ENCODE measurements at places on chromosomes 5 and 9. TPM values are rescaled to one million over a fixed set of nuclear protein-coding genes. Genes with fewer than 3 reads are reported as not detected.

- no peaks in the 10 kb centered on the region for H3K27me3 ChIP-seq
- H3K36me3 ChIP-seq = no peaks in the 10 kb centered on the region
- no peak overlapping the region for H3K27ac ChIP-seq
- no peaks in the 10 kb centered on the region for H3K4me1 ChIP-seq
- no peak overlapping the region for H3K4me3 ChIP-seq
Measured at GRCh38 chr5:168415971-168416370, 70.3 kb upstream of the RARS1 start.

DNA sequence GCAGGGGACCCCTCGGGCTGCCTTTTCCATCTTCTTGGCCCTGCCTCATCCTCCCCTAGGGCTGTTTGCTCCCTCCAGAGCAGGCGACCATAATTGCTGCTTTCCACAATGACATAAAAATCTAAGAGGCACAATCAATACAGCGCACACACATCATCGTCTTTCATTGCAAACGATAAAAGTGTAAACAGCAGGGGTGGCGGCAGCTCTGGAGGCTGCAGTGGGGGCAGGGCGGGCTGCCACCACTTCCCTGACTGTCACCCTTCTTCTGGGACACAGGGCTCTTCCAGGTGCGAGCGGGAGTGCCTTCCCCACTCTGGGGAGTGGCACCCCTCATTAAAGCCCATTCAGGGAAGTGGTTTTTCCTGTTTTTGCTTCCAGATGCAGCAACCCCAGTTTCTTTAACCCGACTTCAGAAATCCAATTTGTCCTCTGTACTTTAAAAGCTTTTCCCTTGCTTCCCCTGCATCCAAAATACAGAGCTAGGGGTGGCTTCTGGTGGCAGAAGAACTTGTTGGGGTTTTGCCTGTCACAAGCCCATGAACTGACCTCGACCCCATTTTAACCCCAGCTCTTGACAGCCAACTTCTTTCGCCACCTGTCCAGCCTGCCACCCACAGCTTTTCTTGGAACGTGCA, 45.7 kb downstream of the TSPAN17 start:
- no peak for DNase-seq
- no peak overlapping the region for H3K27ac ChIP-seq
- peaks cover 20% of the 10 kb centered on the region for H3K4me1 ChIP-seq
- H3K36me3 ChIP-seq = no peaks in the 10 kb centered on the region
- H3K27me3 ChIP-seq = peaks cover 95% of the 10 kb centered on the region

GRCh38 chr5:151517122-151517920, 69.9 kb downstream of the SLC36A1 start:
- H3K27ac ChIP-seq = no peak overlapping the region
- no peak for DNase-seq
- peaks cover 4% of the 10 kb centered on the region for H3K4me1 ChIP-seq
- no peaks in the 10 kb centered on the region for H3K36me3 ChIP-seq
- H3K27me3 ChIP-seq = no peaks in the 10 kb centered on the region

GRCh38 chr5:109693535-109694400, 4.0 kb downstream of the MAN2A1 start:
- H3K27ac ChIP-seq = no peak overlapping the region
- H3K27me3 ChIP-seq = no peaks in the 10 kb centered on the region
- H3K4me3 ChIP-seq = peak overlapping the region; percentile 89

GRCh38 chr9:78997296-78997695, 574.5 kb upstream of the TLE4 start:
- H3K4me1 ChIP-seq = no peaks in the 10 kb centered on the region
- no peak overlapping the region for H3K27ac ChIP-seq
- H3K36me3 ChIP-seq = no peaks in the 10 kb centered on the region
- H3K4me3 ChIP-seq = no peak overlapping the region
- no peak for DNase-seq
- no peaks in the 10 kb centered on the region for H3K27me3 ChIP-seq

DNA sequence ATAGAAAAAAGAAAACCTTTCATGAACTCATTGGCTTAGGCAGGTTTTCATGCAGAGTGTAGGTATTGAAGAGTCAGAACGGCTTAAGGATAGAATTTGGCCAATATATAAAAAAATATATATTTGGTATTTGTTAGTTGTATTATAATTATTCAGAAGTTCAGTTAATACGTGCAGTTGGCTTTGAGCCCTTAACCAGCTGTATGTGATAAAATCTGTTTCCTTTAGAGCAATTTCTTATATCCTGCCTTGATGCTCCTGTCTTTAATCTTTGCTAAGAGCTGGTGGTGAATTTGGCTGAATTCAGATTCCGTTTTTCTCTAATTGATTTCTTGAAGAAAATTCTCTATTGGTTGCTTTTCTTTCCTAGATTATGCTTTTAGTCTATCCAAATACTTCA, 3.7 kb downstream of the ANXA1 start:
- H3K27ac ChIP-seq = peak overlapping the region; percentile 84
- no peaks in the 10 kb centered on the region for H3K36me3 ChIP-seq
- no peaks in the 10 kb centered on the region for H3K27me3 ChIP-seq
- peaks cover 81% of the 10 kb centered on the region for H3K4me1 ChIP-seq

DNA sequence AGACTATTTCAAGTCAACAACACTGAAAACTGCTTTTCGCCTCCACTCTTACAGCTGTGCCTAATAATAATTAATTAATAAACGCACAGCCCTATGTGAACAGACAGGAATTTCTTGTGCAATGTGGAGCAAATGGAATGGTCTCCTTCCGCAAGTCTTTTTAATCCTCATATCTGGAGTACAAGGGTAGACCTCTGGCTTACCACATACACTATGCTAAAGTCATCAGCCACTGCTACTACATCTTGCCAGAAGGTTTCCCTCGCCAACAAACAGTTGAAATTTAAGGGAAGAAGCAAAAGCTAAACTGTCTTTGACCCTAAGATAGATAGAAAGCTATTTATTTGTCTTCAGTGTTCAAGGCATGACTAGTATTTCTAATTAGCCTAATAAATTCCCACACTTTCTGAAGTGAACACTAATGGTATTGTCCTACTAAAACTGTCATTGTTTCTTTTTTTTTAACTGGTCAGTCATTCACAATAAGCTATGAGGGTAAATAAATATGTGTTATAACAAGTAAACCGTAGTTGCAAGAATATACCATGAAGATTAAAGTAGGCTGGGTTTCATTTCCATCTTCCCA, 63.9 kb downstream of the GOLPH3 start:
- no peaks in the 10 kb centered on the region for H3K4me1 ChIP-seq
- no peak for DNase-seq
- H3K27me3 ChIP-seq = no peaks in the 10 kb centered on the region
- no peak overlapping the region for H3K4me3 ChIP-seq

- H3K27me3 ChIP-seq = no peaks in the 10 kb centered on the region
- H3K27ac ChIP-seq = no peak overlapping the region
- H3K4me1 ChIP-seq = no peaks in the 10 kb centered on the region
- H3K4me3 ChIP-seq = no peak overlapping the region
Measured at GRCh38 chr5:10498350-10498749, 56.7 kb downstream of the ROPN1L start.

DNA sequence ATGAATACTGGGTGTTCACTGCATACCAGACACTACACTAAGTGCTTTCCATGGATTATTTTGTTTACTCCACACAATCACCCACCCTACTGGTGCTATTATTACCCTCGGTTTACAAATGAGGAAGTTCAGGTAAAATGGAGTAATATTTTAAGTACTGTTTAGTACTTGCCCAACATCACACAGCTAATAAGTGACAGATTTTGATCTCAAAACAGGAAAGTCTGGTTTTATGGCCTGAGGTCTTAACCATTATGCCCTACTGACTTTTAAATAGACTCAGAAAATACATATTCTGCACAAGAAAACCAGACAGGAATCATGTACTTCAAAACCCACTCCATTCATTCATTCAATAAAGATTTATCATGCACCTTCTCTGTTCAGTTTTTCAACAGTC, 431.0 kb upstream of the TLE4 start:
- H3K27me3 ChIP-seq = no peaks in the 10 kb centered on the region
- H3K36me3 ChIP-seq = no peaks in the 10 kb centered on the region
- no peak overlapping the region for H3K27ac ChIP-seq
- no peak for DNase-seq

DNA sequence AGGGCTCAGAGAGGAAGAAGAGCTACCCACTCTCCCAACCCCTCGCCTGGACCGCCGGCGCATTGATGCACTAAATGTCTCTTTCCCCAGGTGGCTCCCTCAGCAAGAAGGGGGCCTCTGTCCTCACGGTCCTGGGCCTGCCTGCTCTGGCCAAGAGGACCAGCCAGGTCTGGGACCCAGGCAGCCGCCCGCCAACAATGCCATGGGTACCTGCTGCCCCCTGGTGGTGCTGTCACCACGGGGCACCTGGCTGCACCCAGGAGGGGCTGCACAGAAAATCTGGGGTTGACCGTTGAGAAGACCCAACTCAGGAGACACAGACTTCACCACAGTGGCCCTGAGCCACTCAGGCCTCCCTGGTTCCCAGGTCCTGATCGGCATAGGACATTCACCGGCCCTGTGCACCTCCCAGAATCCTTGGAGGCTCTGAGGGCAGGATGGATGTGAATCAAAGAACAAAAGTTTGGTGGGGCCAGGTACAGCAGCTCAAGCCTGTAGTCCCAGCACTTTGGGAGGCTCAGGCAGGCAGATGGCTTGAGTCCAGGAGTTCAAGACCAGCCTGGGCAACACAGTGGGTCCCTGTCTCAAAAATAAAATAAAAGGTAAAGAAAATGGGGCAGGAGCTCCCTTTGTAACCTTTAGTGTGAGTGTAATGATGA, 2.4 kb upstream of the VAV2 start:
- H3K4me1 ChIP-seq = peaks cover 40% of the 10 kb centered on the region
- H3K4me3 ChIP-seq = no peak overlapping the region
- no peaks in the 10 kb centered on the region for H3K36me3 ChIP-seq
- DNase-seq = peak; percentile 94
- peaks cover 80% of the 10 kb centered on the region for H3K27me3 ChIP-seq

DNA sequence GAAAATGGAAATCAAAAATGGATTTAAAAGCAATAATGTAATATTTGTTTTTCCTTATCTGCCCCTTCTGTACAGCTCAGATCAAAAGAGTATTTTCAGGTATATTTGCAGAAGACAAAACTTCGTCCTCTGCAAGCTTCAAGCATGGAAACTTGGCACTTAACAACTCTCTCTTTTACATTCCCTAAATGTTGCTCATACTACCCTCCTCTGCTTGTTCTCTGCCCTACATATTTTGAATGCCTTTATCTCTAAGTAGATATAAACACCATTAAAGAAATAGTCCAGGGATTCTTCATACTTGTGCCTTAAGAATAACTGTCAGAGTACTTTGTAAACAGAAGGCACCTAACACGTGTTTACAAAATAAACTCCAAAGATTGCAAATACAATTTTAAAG, 19.2 kb upstream of the SMC2 start:
- no peak overlapping the region for H3K27ac ChIP-seq
- no peaks in the 10 kb centered on the region for H3K4me1 ChIP-seq
- H3K36me3 ChIP-seq = no peaks in the 10 kb centered on the region

- no peaks in the 10 kb centered on the region for H3K27me3 ChIP-seq
- H3K36me3 ChIP-seq = no peaks in the 10 kb centered on the region
- no peak overlapping the region for H3K4me3 ChIP-seq
- peak overlapping the region; percentile 72 for H3K27ac ChIP-seq
- peaks cover 16% of the 10 kb centered on the region for H3K4me1 ChIP-seq
Measured at GRCh38 chr9:33222031-33222430, 17.9 kb upstream of the SPINK4 start.

DNA sequence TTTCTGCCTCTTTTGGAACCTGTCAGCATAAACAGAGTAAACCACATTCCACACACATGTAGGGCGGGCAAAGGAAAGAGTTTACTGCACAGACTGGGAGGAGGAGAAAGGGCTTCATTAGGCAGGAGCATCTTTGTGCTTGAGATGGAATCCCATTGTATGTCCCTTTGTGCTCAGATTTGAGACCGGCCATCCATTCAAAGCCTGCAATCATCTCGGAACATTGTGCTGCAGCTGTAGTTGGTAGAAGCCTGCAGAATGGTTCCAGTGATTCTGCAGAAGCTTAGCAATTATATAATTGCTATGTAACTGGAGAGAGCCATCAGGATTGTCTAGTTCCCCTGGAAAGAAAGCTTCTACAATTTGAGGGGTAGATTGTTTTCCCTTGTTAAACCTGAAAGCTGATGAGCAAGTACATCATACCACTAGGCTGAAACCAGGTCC, 16.5 kb downstream of the ZNF462 start:
- H3K27me3 ChIP-seq = no peaks in the 10 kb centered on the region
- no peak for DNase-seq
- no peak overlapping the region for H3K4me3 ChIP-seq
- H3K36me3 ChIP-seq = no peaks in the 10 kb centered on the region

DNA sequence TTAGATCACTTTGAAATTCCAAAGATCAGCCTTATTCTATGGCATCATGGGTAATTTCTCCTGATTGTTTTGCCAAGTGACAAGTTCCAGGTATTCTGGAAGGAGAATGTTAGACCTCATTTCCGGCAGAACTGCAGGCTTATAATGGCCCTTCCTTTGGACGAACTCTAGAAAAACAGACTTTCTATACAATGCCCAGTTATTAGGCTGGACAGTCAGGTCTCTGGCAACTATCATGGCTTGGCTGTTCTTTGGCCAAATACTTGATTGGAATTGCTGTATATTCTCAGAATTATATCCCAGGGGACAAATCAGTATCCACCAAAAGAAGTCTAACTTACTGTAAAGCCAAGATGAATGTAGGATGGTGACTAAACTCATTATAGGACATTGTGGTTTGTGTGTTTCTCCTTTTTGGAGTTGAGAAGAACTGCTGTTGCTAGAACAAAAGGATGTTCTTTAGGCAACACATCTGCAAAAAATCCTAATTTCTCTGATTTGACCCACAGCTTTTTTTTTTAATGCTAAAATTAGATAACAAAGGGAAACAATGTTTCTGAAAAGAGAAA, 69.0 kb downstream of the ADAMTSL1 start:
- no peaks in the 10 kb centered on the region for H3K27me3 ChIP-seq
- no peak overlapping the region for H3K4me3 ChIP-seq
- H3K27ac ChIP-seq = no peak overlapping the region
- H3K36me3 ChIP-seq = no peaks in the 10 kb centered on the region
- no peaks in the 10 kb centered on the region for H3K4me1 ChIP-seq

- H3K27ac ChIP-seq = no peak overlapping the region
- no peaks in the 10 kb centered on the region for H3K4me1 ChIP-seq
- H3K4me3 ChIP-seq = no peak overlapping the region
- H3K27me3 ChIP-seq = no peaks in the 10 kb centered on the region
- DNase-seq = no peak
Measured at GRCh38 chr5:66702426-66702825, 106.2 kb downstream of the MAST4 start.

DNA sequence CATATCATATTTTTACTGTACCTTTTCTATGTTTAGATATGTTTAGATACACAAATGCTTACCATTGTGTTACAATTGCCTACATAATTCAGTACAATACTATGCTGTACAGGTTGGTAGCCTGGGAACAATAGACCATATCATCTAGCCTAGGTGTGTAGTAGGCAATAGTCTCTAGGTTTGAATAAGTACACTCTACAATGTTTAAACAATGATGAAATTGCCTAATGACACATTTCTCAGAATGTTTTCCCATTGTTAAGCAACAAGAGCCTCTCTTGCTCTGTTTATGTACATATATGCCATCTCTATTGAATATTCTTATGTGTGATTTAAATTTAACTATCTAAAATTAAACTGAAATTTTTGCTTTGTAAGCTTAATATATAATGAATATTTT, 209.6 kb upstream of the ST8SIA4 start:
- H3K36me3 ChIP-seq = no peaks in the 10 kb centered on the region
- no peak overlapping the region for H3K4me3 ChIP-seq
- H3K4me1 ChIP-seq = no peaks in the 10 kb centered on the region
- H3K27me3 ChIP-seq = no peaks in the 10 kb centered on the region
- DNase-seq = no peak

GRCh38 chr5:33312571-33313549, 127.9 kb upstream of the TARS1 start:
- H3K4me1 ChIP-seq = no peaks in the 10 kb centered on the region
- no peak overlapping the region for H3K27ac ChIP-seq
- no peak overlapping the region for H3K4me3 ChIP-seq
- H3K36me3 ChIP-seq = no peaks in the 10 kb centered on the region
- DNase-seq = no peak

Gene PIP5KL1
- 0.94 TPM for total RNA-seq

Gene OR1J2
- total RNA-seq = not detected

Gene TAF1L
- 0.07 TPM for total RNA-seq

Gene FCN2
- 4.1 TPM for total RNA-seq

Gene BTNL3
- not detected for total RNA-seq
